ENCODE measurements at places on chromosomes 1 and 21. TPM values are rescaled to one million over a fixed set of nuclear protein-coding genes. Genes with fewer than 3 reads are reported as not detected.

RUNX1 gene
- total RNA-seq, result 17.7 TPM

- no peak for DNase-seq
Measured at GRCh38 chr1:225479341-225479740, 51.5 kb upstream of the LBR start.

- DNase-seq, result no peak
Measured at GRCh38 chr1:70033266-70033873, 172.0 kb downstream of the LRRC40 start.

DNA sequence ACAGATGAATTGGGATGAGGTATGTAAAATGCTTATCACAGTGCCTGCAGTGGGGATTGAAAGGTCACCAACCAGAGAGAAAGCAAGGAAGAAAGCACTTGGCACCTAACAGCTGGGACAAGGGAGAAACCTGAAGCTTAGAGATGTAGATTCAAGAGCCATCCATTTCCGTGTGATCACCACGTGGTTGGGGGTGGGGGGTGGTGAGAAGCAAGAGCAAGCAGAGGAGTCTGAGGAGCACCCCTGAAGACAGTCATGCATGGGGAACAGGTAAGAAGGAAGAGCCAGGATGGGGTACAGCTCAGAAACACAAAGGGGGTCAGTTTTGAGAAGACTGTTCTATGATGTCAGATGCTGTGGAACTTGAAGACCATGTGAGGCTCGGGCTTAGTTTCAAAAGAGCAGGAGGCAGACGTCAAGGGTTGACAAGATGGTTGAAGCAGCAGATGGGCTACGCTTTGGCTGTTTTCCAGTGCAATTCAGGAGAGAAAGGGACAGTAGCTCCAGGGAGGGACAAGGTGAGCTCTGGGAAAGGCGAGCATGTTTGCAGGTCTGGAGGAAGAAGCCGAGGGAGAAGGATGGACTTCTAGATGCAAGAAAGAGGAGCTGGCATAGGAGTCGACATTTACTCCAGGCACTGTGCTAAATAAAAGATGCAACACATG lies 17.4 kb downstream of the KANK4 start:
- DNase-seq, result no peak

DNA sequence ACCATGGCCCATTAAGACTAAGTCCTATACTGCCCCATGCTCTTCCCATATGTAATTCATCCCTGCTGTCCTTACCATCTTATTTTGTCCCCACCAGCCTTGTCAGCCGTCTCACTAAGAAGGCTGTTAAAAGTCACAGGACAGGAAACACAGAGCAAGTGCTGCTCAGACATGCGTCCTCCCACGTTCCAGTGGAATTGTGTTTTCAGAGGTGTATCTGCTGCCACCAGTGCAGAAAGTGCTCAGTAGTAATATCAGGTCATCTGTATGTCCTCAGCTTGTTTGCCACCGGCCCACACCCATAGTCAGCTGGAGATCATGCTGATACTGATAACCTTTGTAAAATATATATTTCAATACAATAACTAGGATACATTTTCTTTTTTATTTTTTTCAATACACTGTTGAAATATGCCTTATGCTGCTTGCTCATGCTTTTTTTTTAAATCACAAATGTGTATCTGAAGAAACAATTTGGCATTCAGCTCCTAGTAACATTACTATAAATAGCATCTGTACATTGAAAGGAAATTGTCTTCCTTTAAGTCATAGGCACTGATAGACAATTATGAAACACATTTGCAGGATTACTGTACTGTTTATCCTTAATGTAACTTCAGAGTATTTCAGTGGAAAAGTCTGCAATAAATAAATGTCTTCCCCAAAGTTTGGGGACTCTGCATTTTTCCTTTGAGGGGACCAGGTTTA lies 156.9 kb downstream of the EDEM3 start:
- DNase-seq, result no peak

DNA sequence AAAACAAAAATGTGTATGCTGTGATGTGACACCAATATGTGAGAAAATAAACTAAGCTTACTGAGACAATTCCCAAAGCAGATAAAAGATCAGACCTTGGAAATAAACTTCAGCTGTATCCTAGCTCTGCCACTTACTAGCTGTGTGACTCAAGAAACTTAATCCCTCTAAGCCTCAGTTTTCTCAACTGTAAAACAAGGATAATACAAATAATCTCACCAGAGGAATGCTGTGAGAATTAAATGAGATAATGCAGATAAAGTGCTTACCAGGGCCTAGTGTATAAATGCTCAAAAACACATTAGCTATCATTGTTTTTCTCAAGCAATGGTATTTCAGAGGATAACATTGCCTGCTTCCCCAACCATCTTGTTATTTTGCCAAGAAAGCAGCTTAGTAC lies 2.1 kb downstream of the HEATR1 start:
- no peak for DNase-seq

GRCh38 chr1:94734963-94735901 lies 84.9 kb upstream of the SLC44A3 start:
- peak; percentile 75 for DNase-seq
